T follicular helper cell (primary cell): ENCODE measurements at places on chromosomes 5 and 9.

DNA sequence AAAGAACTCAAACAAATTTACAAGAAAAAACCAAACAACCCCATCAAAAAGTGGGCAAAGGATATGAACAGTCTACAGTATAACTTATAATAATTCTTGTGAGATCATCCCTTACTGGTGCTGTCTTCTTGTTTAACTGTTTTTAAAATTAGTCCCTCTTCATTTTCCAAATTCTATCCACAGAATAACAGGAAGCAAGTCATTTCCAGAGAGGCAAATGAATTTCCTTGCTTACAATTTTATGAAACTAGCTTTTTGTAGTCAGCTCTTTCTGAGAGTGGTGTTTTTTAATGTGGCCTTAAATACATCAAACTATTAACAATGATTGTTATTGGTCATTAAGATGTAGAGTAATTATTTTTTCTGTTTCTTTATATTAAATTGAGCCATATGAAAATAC lies 40.6 kb downstream of the FAM174A start:
- DNase-seq: no peak

DNA sequence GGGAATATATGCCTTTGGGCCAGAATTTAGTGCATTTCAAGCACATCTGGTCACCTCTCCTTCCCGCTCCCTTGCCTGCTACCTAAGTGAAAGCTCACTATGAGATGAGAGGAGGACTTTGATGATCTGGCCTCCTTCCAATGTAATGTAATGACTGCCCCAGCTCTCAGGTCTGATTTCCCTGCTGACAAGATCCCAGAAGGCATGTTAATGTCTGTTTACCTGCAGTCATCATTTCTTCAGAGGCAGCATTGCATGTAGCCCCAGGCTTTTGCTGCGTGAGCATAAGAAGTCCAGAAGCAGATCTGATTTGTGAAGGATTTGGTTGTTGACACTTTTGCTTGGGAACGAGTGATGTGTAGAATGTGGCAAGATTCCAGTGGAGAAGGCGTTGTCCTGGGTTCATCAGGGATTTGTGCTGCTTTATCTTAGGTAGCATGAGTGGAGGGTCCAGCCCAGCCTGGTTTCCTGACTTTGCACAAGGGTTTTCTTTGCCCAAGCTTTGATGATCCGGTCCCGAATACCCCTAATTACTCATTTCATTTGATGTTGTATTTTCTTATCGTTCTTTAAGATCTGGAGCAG lies 192.7 kb downstream of the GOLPH3 start:
- DNase-seq: no peak

- DNase-seq: no peak
These were observed 17.0 kb downstream of the RALGDS start for GRCh38 chr9:133103987-133104505.

- no peak for DNase-seq
These were observed 39.8 kb downstream of the AK8 start for GRCh38 chr9:132838291-132838690.

DNA sequence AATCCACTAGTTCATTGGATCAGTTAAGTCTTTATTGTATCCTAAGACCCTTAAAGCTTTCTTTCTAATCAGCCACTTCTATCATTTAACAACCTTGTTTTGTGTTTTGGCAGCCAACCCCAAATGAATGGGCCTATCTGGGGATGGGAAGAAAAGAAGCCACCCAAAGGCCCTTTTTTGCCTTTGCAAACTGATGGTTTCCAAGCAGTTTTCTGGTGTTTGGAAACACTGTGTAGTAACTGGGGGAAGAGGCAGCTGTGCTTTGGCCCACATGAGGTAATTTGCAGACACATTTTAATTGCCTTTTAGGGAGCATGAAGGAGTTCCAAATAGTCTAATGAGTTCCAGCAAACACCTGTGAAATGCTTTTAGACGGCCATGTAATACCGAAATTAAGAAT lies 1751.3 kb upstream of the WWC1 start:
- no peak for DNase-seq

- no peak for DNase-seq
These were observed 92.8 kb upstream of the ADAMTS2 start for GRCh38 chr5:179438011-179438441.

GRCh38 chr5:178333821-178334481 lies 101.3 kb upstream of the PHYKPL start:
- no peak for DNase-seq

DNA sequence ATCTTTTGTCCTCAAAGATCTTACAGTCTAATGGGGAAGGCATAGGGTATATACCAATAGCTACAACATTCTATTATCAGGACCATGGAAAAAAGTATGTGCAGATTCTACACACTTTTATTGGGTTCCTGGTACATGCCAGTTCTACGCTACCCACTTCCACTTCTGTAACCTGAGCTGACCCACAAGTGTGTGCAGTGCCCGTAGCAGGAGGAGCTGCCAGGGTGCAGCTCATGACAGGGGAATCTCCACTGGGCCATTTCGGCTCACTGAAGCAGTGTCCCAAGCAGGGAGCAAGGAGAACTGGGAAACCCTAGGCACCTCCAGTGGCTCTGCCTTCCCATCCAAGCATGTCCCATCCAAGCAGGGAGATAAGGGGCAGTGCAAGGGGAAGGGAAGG lies 60.4 kb downstream of the FOXI1 start:
- no peak for DNase-seq

GRCh38 chr5:167851416-167851815 lies 440.0 kb upstream of the WWC1 start:
- DNase-seq: no peak
